Left ventricle myocardium inferior (tissue), 1 donor: ENCODE measurements at places on chromosomes 7 and 10. TPM values are rescaled to one million over a fixed set of nuclear protein-coding genes. Genes with fewer than 3 reads are reported as not detected.

Gene SPDYE2B
- not detected for total RNA-seq

Gene PDE1C
- total RNA-seq: 207 TPM

Gene DCLRE1A
- 5.1 TPM for total RNA-seq

Gene ARID5B
- total RNA-seq: 13.7 TPM

Gene ICA1
- total RNA-seq: 54.9 TPM

- no peak for DNase-seq
These were observed 45.6 kb upstream of the SCIN start for GRCh38 chr7:12524794-12525386.
